ENCODE measurements at places on chromosomes 11 and 22.
A peak's percentile ranks its signal among the peaks of the same experiment; 100 is the strongest.

DNA sequence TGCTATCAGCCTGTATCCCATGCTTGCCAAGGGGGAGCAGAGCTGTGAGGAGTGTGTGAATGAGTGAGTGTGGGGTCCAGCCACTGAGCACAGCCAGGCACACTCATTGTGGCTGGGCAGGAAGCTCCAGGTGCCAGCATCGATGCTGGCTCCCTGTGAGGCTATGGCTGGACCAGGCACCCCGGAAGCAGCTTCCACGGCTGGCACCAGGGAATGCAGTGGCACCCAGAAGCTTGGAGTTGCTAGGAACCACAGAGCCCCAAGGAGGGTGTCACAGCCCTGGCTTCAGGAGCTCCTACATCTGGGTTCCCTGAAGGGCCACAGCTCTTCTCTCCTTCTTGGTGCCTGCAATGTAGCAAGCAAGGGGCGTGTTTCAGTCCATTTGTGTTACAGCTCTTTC, 625.9 kb upstream of the RAG2 start:
- no peak for DNase-seq

GRCh38 chr22:46267431-46268279, at the start of gene TTC38:
TSS of gene TTC38 (plus strand) at chr22:46268008. CDS start at chr22:46268040, 32 bp downstream.
- peak; percentile 85 for DNase-seq

DNA sequence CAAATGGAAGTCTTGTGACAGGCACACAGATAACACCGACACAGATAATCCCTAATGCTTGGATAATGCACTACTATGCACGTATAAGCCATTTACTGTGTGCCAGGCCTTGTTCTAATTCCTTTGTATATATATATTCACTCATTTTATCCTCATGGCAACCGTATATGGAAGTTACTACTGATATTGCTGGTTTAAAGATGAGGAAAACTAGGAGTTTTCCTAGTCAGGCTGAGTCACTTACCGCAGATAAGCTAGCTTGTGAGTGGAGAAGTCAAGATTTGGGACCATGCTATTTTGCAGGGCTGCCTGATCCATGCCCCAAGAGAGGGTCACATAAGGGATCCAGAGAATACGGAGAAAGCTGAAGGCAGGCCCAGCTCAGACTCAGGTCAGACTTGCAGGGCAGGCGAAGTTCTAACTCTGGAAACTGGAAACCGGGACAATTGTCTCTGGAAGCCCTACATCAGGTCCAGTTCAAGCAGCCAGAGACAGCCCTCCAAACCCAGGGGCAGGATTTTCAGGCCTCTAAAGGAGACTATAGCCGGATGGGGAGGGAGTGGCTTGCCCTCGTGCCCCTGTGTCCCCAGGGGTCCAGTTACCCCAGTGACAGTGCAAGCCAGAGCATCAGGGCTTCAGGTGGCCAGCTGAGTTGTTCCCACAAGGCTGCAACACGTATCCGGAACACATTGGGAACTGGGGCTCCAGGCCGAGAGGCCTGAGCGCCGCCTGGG, 534.8 kb downstream of the INSC start:
- no peak for DNase-seq

- DNase-seq = no peak
Observed at GRCh38 chr11:90468923-90469322, 246.1 kb upstream of the CHORDC1 start.

- no peak for DNase-seq
Observed at GRCh38 chr22:30195245-30196140, 51.1 kb downstream of the LIF start.

DNA sequence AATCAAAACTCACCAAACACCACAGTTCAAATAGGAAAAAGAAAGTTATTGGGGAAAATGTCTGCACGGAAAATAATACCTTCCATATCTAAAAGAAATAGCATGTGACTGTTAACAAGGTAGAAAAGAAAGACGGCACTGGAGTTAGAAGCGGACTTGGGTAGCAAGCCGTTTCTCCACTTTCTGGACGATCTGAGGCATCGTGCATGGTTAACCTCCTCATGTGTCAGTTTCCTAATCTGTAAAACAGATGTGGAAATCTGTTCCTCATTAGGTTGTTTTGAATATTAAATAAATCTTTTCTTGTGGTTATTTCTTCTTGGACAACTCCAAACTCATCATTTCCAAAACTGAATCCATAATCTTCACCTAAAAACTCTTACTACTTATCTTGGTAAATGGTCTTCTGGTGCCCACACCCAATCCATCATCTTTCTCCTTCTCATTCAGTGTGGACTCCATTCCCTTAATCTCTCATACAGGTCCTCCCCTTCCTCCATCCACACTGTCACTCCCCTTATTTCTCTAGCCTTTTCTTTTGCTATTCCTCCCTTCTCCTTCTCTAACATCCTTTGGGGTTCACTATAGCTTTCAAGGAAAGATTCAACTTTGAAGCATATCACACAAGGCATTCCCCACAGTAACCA, 53.5 kb downstream of the VSIG10L2 start:
- DNase-seq = no peak

- DNase-seq = peak; percentile 84
Observed at GRCh38 chr11:73143126-73143838, 1.2 kb upstream of the FCHSD2 start.

DNA sequence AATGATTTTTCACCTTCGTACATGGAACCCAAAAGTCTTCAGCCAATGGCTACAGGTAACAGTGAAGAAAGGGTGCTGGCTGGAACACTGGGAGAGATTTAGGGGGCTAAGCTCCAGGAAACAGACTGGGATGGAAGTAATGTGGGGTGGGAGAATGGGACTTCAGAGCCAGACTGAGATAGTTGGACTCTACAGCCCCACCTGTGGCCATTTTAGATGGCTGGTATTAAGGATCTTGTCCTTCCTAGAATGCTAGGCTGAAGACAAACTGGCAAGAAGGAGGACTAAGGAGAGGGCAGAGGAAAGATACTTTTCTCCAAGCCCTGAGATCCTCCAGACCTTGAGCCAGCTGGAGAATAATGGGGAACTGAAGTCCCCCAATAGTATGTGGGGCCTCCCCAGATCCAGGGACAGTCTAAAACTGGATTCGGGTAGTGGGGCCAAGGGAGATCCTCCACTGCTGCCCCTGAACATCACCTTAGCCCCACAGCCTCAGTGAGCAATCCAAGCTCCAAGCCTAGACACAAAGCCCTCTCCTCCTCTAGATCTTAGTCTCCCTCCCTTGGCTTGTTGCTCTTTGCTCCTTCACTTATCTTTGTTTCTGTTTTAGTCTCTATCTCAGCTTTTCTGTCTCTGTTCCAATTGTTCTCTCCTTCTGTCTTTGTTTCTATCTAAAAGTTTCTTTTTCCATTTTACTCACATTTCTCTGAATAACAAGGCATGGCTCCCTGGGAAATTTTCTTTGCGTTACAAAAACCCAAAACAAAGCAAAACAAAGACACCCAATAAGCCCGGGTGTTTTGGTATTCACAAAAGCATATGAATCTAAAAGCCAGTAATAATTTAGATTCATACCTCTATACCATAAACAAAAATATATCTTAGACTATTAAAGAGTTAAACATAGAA, 16.2 kb upstream of the RRAS2 start:
- no peak for DNase-seq

Measured in right kidney (tissue), 9 donors.